Activated CD4-positive, alpha-beta T cell treated with anti-CD3 and anti-CD28 coated beads, Interleukin-2, Interleukin-6, amounts not matched to agents 100 ng/mL and 50 ng/mL, durations not matched to agents 16 hours and 8 hours (primary cell): ENCODE measurements at places on chromosomes 3 and 15.

DNA sequence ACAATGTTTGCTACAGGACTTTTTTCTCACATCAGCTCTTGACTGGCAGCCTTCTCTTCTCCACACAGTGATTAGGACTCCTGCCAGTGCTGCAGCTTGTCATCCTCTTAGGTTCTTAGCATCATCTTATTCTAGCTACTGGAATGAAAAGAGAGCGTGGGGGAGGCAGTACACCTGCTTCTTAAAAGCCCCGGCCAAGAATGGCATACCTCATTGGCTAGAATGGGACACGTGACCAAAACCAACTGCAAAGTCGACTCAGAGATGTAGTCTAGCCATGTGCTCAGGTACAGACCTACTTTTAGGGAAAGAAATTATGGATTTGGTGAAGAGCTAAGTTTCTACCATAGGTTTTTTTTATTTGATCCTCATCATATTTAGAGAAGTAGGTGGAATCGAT, 44.1 kb downstream of the RARB start:
- DNase-seq = no peak

DNA sequence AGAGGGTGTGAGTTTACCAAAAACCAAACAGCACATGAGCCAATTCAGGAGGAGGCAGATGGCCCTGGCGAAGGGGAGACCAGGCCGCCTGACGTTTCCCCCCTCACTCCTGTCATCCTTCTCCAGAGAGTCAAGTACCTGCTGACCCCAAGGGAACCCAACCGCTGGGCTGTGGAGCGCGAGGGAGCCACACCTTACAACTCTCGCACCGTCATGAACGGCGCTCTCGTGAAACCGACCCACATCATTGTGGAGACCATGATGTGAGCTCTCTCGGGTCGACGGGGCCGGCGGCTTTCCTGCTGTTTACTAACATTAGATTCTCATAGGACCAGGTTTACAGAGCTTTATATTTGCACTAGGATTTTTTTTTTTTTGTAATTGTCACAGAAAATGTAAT, 55.4 kb downstream of the GRIP2 start:
- no peak for DNase-seq

DNA sequence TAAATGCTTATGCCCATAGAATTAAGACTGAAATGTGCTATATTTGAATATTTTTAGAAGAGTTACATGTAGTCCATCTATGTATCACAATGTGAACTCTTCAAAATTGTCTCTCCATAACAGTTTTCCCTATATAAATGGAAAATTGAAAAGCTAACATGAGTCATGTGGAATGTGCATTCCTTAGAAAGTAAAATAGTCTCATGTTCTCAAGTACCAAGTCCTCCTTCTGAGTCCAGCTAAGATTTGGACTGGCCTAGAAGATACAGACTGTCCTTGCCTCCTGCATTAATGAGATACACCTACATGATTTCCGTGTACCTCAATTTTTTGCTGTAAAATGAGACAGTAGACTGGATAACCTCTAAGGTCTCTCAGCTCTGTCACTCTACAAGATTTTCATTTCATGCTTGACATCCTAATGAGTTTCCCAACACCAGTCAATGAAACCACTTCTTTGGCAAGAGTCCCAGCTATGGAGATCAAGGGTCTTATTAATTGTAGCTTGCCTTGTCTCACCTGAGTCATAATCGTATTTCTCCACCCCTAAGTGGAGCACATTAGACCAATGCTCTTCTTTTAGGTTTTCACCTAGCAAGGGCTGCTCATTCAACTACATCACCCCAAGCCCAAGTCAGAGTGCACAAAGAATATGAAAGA, 350.6 kb upstream of the IL12A start:
- no peak for DNase-seq

DNA sequence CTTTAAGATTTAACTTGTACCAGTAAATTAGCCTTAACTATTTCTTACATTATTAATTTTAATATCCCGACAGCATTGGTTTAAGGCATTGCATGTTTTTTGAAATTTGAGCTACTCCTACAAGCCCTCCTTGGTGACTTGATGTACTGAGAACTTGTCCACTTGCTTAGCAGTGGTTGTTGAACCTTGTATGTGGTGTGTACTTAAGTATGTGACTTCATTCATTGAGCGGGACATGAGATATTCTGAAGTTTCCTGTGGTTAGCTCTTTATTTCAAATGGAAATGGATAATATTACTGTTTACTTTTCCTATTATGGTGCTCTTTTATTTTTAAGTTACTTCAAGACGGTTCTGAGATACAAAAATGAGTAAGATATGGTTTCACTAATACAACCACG, 3.6 kb upstream of the COL6A5 start:
- DNase-seq = peak; percentile 18

GRCh38 chr3:66415867-66416428, 84.9 kb downstream of the LRIG1 start:
- DNase-seq = no peak

DNA sequence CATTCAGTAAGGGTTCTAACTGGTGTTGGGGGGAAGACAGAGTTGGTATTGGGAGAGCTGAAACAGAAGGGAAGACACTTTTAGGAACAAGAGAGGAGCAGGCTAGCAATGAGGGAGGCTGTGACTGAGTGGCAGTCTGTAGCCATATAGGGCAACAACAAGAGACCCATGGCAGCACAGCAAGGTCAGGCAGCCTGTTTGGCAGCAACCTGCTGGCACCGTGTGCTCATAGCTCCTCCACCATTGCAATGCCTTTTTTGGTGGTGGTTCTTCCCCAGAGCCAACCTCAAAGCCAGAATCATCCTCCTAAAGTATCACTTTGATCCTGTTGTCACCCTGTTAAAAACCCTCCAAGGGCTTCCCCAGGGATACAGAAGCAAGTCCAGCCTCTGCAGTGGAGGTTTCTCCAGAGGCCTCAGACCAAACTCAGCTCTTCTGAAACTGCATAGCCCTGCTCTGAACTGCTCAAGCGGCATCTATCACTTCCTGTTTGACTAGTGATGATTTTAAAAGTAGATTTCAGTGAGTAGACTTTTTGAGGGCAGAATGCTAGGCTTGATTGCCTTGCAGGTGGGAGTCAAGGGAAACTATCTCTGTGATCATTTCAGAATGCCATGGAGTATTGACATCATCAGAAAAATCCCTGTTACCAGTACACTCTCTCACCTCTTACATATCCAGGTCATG, 176.9 kb downstream of the STAC start:
- no peak for DNase-seq

GRCh38 chr3:59566481-59566975, 516.7 kb upstream of the CFAP20DC start:
- peak; percentile 84 for DNase-seq

DNA sequence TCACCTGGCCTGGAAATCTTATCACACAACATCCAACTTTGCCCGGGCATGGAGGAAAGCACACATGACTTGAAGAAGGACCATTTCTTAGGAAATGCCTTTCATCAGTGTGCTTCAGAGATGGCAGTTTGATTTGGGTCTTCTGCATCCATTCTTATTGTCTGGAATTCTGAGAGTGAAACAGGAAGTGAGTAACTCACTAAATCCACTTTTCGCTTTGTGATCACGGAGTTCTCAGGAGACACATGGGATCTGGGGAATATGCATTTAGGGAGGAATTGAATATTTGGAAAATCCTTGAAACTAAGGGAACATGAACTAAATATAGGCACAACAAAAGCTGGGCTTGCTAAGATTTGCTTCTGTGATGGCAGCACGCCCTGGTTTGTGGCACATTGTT, 212.5 kb upstream of the FEZF2 start:
- DNase-seq = no peak

DNA sequence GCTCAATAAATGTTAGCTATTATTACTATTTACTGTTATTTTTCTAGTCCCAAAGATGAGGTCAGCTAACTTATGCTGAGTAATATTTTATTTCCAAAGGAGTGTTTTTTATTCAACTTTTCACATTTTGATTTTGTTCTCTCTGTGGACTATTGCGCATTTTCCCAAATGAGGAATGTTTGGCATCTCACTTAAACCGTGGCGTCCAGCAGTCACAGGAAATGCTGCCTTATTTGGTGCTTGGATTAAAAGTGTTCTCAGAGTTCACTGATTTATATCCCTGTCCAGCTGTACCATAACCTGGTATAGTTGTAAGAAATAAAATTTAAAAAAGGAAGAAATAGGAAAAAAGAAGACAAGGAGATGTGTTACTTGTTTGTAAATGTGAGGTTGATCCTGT, 166.8 kb downstream of the THSD4 start:
- DNase-seq = no peak

- DNase-seq = no peak
Measured at GRCh38 chr15:77860071-77860691, 217.3 kb downstream of the TBC1D2B start.

DNA sequence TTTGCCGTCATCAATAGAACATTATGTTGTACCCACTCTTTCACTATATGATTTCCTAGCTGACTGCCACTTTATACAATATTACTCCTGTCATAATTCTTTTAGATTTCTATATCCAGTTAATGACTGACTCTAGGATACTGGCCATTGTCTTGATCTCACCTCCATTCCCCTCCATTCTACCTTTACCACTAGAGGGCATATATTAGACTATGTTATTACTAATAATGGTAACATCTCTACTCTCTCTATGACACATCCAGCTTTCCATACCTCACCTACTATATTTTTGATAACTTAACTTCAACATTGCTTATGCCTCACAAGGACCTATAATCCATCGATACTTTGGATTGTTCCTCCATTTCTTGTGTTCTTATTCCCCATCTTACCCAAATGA, 31.4 kb upstream of the POU1F1 start:
- DNase-seq = no peak

- no peak for DNase-seq
Measured at GRCh38 chr3:64518496-64518895, 169.3 kb downstream of the ADAMTS9 start.

DNA sequence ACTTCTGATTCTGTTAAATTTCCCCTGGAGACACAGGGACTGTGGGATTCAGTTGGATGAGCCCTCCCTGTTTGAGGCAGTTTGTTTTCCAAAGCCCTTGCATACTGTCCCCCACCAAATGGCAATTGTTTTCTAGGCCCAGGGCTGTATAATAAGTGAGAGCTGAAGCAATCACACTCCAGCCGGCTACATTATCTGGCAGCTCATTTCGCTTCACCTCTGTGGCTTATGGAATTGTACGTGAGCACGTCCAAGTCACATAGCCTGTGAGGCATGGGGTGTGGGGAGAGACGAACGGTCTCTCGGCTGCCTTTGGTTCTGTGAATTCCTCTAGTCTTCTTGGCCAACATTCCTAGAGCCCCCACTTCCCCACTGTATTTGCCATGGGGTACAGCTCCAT, 10.7 kb downstream of the RBP2 start:
- no peak for DNase-seq

DNA sequence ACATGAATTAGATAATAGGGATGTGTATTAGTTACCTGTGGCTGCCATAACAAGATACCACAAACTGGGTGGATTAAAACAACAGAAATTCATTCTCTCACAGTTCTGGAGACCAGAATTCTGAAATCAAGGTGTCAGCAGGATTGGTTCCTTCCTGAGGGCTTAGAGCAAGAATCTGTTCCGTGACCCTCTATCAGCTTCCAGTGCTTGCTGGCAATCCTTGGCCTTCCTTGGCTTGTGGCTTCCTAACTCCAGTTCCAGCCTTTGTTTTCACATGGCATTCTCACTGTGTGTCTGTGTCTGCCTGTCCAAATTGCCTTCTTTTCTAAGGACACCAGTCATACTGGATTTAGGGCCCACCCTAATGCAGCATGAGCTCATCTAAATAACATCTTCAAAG, 94.4 kb upstream of the NR2E3 start:
- DNase-seq = no peak

GRCh38 chr3:132354916-132355702, 37.9 kb downstream of the ACP3 start:
- DNase-seq = no peak

- DNase-seq = no peak
Measured at GRCh38 chr3:188798556-188799145, 373.1 kb upstream of the TPRG1 start.

- DNase-seq = no peak
Measured at GRCh38 chr3:113261063-113261625, 49.8 kb downstream of the BOC start.

- no peak for DNase-seq
Measured at GRCh38 chr3:19456738-19457137, 308.4 kb downstream of the KCNH8 start.

- DNase-seq = no peak
Measured at GRCh38 chr3:144683065-144683464, 711.4 kb downstream of the DIPK2A start.

GRCh38 chr3:159872374-159873109, 116.1 kb upstream of the IL12A start:
- DNase-seq = peak; percentile 18

DNA sequence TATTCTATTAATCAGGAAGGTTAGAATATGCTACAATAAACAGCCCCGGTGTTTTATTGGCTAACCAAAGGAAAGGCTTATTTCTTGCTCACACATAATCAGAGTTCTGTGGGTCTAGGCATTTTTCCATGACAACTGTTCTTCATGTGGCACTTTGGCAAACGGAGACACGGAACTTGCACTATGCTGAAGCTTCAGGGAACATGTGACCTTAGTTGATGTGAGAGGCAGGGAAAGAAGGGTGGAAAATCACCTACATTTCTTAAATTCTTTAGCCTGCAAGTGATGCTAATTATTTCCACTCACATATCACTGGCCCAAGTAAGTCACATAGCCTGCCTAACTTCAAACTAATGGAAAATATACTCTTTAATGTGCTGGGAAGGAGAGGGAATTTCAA, 344.6 kb downstream of the SV2B start:
- DNase-seq = no peak

- DNase-seq = peak; percentile 6
Measured at GRCh38 chr15:68843425-68844311, 23.0 kb upstream of the ANP32A start.

DNA sequence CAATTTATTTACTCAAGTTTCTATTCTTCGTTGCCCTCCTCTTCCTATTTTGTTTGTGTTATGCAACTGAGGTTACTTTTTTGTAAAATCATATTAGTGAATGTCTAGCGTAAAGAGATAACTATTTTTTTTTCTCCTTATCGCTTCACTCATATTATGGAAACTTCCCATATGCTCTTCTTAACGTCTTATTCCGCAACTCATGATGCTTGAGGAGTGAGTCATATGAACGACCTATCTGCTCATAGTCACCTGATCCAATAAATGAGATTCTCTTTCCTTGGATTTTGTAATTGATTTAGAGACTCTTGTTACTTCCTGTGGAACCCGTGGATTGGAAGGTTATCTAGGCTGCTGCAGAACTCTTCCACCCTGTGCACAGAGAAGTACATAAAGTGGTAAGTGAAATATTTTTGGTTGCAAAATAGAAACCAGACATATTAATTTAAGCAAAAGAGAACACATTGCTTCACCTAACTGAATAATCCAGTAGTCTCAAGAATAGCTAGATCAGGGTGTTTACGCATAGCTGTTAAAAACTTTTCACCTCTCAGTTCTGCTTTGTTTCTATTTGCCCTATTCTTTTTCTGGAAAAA, 719.3 kb upstream of the SGO1 start:
- DNase-seq = no peak
